ENCODE measurements at places on chromosomes 7 and 10. TPM values are rescaled to one million over a fixed set of nuclear protein-coding genes. Genes with fewer than 3 reads are reported as not detected.

DNA sequence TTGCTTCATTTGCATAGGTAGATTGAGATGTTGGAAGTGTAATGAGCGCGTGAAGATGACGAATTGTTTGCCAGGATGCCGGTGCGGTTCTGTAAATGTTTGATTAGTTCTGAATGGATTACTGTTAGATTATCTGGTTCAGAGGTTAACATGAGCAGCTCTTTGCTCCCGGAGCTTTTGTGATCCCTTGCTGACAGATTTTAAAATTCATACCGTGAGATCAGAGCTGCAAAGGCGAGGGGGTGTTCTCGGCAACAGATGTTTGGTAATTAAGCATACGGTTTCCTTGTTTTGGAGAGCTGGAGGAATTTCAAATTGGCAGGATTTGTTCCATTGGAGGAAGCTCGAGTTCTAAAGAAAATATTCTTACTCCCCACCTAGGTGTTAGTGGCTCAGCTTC, 237.8 kb upstream of the GPR26 start:
- no peak for DNase-seq

The IGF2BP3 gene
- 0.53 TPM for total RNA-seq

GRCh38 chr7:137687556-137688265, 159.1 kb downstream of the DGKI start:
- DNase-seq, result no peak

DNA sequence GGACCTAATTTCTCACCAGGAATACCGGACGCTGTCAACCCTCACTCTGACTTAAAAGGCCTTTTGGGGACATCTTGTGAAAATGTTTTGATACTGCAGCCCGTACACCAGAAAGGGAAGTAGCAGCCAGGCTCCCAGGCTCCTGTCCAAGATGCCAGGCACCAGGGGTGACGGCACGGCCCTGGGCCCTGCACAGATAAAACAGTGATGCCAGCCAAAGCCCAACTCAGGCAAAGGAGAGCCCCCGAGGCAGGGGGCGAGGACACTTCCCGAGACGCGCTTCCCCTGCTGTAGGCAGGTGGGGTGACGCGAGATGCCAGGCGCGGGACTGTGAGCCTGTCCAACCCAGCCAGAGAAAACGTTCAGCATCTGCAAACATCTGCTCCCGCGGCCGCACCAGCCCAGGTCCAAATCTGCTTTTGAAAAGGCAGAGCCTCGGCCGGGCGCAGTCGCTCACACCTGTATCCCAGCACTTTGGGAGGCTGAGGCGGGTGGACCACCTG, 15.7 kb downstream of the ZFAND2A start:
- no peak for DNase-seq

GRCh38 chr10:24249829-24250415, 41.0 kb downstream of the KIAA1217 start:
- DNase-seq, result no peak

- no peak for DNase-seq
These were observed 220.2 kb upstream of the CELF2 start for GRCh38 chr10:10797513-10797912.

The FAM25G gene
- total RNA-seq, result 2.7 TPM

GRCh38 chr7:44145969-44146911, 5.1 kb upstream of the MYL7 start:
- peak; percentile 87 for DNase-seq

DNA sequence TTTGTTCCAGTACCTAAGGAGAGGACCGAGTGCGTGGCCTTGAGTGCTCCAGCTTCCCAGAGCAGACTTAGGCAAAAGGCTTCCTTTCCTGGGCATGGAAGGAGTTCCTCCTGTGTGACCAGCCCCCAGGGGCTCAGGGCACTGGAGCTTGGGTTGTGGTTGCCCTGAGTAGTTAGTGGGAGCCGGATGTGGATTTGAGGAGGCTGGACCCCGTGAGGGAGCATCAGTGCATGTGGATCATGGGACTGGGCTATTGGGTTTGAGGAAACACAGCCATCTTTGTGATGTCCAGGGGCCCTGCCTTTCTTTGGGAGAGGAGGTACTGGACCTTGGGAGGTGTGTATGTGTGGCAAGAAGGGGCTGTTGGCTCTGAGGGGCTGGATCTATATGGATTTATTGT, 8.4 kb downstream of the LRMDA start:
- no peak for DNase-seq

GRCh38 chr10:87545783-87546182, 41.1 kb downstream of the MINPP1 start:
- DNase-seq, result no peak

The GPR15LG gene
- 402 TPM for total RNA-seq

GRCh38 chr7:27808626-27809025, 68.7 kb downstream of the TAX1BP1 start:
- no peak for DNase-seq

DNA sequence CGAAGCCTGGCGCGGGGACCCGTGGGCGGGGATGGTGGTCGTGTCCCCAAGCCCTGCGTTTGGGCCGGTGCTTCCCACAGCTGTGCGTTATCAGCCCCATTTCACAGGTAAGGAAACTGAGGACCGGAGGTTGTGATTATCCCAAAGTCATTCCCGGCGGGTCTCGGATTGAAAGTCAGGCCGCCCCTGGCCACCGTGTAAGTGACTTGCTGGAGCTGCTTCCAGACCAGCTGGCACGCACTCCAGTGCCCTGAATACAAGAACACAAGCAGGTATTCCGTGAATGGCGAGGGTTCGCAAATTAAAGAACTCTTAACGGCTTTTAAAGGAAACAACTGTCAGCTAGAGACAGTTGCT, 675 bp upstream of the ATE1 start:
- DNase-seq, result peak; percentile 49

- DNase-seq, result no peak
These were observed 27.0 kb upstream of the UBN2 start for GRCh38 chr7:139203992-139204391.

The VWDE gene
- total RNA-seq, result 1.3 TPM

GRCh38 chr7:80720146-80720545, 81.7 kb downstream of the CD36 start:
- DNase-seq, result no peak

GRCh38 chr10:26554246-26554645, 116.1 kb downstream of the APBB1IP start:
- DNase-seq, result no peak

The PITX3 gene
- total RNA-seq, result not detected

The MYH16 gene
- not detected for total RNA-seq

The PRF1 gene
- total RNA-seq, result 2.7 TPM

The ADIRF gene
- total RNA-seq, result 147 TPM

The PLXNA4 gene
- total RNA-seq, result 1.3 TPM

DNA sequence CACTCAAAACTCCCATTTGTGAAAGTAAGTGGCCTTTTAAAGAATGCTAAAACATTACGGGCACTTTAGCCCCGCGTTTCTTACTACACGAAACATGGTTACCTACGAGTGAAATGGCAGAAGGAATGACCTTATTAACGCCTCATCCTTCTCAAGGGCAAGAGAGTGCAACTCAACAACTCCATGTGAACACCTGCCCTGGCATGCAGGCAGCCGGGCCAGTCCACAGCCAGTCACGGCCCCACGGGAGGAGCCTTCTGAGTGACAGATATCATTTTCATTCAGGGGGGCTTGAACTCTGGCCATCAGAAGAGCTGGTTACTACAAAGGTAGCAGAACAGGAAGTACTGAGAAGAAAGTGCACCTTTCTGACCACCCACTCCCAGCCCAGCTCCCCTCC, 236.1 kb downstream of the PTPRN2 start:
- DNase-seq, result no peak

- no peak for DNase-seq
These were observed 25.7 kb upstream of the ENTPD1 start for GRCh38 chr10:95730233-95730632.

GRCh38 chr7:136303162-136303561, 326.0 kb upstream of the MTPN start:
- DNase-seq, result no peak

The CCDC172 gene
- not detected for total RNA-seq

DNA sequence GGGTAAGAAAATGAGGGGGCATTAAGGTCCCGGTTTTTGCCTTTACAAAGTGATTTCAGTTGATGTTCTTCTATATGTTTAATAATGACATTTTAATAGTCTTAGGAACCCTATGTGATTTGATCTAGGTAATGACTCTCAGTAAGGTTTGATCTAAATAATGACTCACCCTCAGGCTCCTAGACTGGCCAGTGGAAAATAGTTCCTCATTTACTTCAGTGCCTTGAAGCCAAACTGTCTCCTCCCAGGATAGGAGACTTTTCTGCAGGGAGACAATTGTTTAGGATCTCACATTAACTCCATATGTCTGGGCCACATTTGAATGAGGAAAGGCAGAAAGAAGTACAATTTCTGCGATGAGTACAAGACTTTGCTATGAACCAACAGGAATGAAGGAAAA, 1331.9 kb downstream of the XPNPEP1 start:
- no peak for DNase-seq

GRCh38 chr10:77311186-77311585, 326.4 kb downstream of the KCNMA1 start:
- no peak for DNase-seq

- no peak for DNase-seq
These were observed 1.4 kb downstream of the TRA2A start for GRCh38 chr7:23530405-23530804.

All from left colon (tissue), 2 donors.